ENCODE measurements at places on chromosomes 3 and 15.

GRCh38 chr15:34147371-34148140 is 45.7 kb downstream of the PGBD4 start:
- DNase-seq: no peak

DNA sequence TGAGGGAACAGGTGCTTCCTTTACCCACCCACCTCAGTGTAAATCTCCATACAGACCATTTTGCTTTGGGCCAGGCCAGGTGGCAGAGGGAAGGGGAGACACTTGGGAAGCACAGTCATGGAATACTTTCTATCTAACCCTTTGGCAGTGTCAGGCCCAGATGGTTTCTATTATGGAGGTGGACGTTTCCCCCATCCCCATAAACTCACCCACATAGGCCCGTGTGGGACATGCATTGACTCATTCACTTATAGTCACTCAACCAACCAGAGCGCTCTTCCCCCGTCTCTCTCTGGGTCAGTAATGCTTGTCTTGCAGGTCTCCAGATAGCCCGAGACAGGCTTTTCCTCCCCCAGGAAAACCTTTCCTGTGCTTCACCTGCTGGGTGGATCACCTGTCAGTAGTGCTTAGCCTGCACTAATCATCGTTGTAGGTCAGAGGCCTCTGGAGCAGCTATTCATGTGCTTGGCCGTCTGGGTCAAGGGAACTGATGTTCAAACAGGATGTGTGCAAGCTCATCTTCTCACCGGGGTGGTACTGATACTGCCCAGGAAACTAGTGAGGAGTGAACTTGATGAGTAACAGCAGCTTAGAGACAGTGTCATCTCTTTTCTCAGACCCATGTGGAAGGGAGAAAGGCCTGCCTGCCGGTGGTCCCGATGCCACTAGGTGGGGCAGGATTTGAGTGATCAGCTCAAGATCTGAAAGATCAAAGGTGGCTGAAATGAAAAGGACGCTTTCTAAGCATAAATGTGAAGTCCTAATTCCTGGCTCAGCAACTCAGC is 67.1 kb downstream of the CEMIP start:
- DNase-seq: no peak

DNA sequence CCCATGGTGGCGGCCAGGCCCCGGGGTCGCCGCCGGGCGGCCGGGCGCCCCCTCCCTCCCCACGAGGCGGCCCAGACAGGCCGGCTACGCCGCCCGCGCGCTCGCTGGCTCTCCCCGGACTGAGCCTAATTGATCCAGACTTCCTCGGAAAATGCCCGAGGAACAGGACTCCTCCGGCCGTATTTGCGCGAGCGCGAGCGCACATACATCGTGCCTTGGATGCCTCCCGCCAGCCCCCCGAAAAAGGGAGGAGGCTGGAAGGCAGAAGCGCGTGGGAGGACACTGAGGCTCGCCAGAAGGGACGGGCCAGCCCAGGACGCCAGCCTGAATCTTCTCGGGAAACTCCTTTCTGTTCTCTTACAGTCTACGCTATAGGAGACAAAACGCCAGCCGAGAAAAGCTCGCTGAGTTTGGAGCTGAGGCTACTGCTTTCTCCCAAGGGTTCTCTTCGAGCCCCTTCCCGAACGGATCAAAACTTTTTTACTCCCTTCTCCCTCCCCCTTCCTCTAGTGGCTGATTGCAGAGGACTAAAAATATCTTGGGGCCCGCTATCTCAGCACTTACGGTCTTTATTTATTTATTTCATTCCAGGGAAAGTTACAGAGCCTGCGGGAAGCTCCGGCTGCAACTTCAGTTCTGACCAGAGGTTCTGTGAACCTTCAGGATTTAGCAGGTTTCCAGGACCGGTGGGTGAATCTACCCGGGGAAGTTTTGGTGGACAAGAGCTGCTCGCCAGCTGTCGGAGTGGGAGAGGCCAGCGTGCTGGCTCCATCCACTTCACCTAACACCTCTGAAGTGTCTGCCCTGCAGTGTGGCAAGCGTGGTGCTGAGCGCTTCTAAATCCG is at the start of gene PDZRN3:
Gene PDZRN3, minus strand, starts transcription at position 121 of the 845 bp plus-strand sequence.
- DNase-seq: peak; percentile 46

DNA sequence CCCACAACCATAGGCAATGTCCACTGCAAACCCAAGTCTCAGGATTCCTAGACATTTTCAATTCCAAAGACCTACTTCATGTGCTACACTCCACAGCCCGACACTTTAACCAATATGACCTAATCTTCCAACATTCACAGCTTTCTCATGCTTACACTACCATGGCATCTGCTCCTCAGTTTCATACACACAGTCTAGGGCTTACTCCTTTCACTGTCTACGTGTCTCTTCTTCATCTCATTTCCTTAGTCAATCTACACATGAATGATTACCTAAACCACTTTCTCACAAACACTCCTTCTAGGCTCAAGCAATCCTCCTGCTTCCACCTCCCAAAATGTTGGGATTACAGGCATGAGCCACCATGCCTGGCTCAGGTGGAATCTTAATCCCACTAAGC is 106.3 kb downstream of the STAG1 start:
- no peak for DNase-seq

DNA sequence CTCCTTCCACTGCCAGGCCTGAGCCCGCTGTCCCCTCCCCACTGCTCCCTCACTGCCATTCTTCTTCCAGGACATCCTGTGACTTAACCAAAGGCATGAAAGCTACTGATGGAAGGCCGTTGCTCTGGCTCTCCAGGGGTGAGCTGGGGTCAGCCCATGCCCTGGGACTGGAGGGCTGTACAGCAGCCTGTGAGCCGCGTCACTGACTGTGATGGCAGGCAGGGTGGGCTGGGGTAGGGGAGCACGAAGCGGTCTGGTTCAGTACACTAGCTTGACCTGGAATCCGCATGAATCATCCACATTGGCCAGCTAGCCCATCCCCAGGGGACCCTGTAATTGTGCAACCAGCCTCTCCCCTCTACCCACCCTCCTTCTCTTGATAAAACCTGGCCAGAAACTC is 30.8 kb downstream of the CORO2B start:
- no peak for DNase-seq

DNA sequence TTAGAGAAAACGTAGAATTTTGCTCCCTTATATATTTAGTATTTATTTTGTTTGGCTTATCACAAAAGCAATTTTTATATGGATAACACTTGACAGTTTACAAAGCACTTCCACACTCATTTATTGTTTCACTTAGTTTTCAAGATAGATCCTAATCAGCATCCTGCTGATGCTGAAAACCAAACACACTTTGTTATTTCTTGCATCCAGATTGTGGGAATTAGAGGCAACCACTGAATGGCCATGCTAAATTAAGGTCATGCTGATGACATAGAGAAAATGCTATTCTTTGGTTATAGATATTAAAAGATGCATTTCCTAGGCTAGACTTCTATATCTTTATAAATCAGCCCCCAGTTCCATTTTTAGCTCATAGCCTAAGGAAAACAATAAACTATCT is 474.1 kb upstream of the KCNMB2 start:
- no peak for DNase-seq

DNA sequence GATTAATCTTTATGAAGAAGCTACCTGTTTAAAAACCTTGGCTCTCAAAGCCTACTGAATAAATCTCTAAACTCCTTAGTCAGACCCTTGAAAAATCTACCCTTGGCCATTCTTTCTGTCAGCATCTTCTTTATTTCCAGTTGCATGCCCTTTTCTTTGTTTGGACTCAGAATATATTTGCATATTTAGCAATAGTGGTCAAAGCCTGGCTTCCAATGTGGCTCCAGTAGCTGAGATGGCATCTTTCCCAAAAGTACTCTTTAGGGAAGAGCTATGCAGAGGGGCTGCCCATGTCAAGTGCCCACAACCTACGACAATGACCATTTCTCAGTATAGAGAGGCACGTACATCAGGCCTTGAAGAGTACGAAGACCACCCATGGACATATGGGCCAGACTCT is 47.2 kb downstream of the TLNRD1 start:
- DNase-seq: no peak

DNA sequence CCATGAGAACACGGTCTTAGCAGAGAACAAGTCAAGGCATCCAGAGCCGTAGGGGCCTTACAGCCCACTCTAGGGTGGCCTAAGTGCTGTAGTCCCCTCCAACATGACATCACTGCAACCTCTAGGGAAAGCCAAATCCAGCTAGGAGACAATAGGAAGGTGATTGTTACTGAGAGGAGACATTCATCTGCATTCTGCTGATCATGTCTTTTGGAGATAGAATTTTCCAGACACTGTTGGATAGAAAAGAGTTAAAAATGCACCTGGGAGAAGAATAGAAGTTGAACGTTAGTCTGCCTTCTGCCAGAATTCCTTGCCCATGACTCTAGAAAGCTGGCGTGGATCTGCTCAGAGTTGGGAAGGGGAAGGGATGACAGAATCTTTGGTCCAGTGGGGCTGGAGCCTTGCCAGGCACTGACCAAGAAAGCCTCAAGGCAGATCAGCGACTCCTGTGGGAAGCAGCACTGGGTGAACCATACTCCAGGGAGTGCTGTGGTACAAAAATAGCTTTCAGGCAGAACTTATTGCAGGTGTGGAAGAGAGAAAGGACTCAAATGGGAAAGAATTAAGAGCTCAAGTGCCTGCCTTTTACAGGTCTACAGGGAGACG is 44.8 kb upstream of the RAF1 start:
- DNase-seq: no peak

All from NCI-H1105 treated with DMSO at 0.1 percent for 48 hours (cell line).